ENCODE measurements at places on chromosomes 7 and 10. TPM values are rescaled to one million over a fixed set of nuclear protein-coding genes. Genes with fewer than 3 reads are reported as not detected.

The CNTNAP2 gene
- 0.10 TPM for total RNA-seq

The VPS37D gene
- 4.8 TPM for total RNA-seq

The SDHAF3 gene
- 19.5 TPM for total RNA-seq

The ASB10 gene
- total RNA-seq, result not detected

The NPFFR1 gene
- not detected for total RNA-seq

The HOGA1 gene
- total RNA-seq, result 2.6 TPM

The C10orf105 gene
- not detected for total RNA-seq

The TSPAN12 gene
- total RNA-seq, result 0.79 TPM

The AKR1C1 gene
- 601 TPM for total RNA-seq

The COL17A1 gene
- 2.4 TPM for total RNA-seq

The INHBA gene
- total RNA-seq, result 0.55 TPM

The SPOCK2 gene
- total RNA-seq, result 0.51 TPM

The ZPBP gene
- not detected for total RNA-seq

The SH2B2 gene
- 3.2 TPM for total RNA-seq

The EN2 gene
- 0.85 TPM for total RNA-seq

The PLAU gene
- 112 TPM for total RNA-seq

The HTR5A gene
- total RNA-seq, result not detected

The PRTFDC1 gene
- 17.7 TPM for total RNA-seq

The SLC26A5 gene
- not detected for total RNA-seq

The SPDYE3 gene
- not detected for total RNA-seq

The SPDYE11 gene
- total RNA-seq, result not detected

The LIPM gene
- total RNA-seq, result not detected

The SSBP1 gene
- 296 TPM for total RNA-seq

The ANKRD2 gene
- 7.3 TPM for total RNA-seq

The MLXIPL gene
- 1.2 TPM for total RNA-seq

The CRYGN gene
- not detected for total RNA-seq

The MRPS24 gene
- 265 TPM for total RNA-seq

The TMEM229A gene
- total RNA-seq, result not detected

The KCNIP2 gene
- 0.98 TPM for total RNA-seq

The GIMAP2 gene
- total RNA-seq, result 0.09 TPM

The SAMD9L gene
- total RNA-seq, result 0.49 TPM

The GIMAP1 gene
- total RNA-seq, result not detected

The FLNC gene
- total RNA-seq, result 5.3 TPM

The GPR146 gene
- 1.8 TPM for total RNA-seq

The CPA2 gene
- total RNA-seq, result 0.30 TPM

The ARHGAP22 gene
- total RNA-seq, result 4.0 TPM

The GNG11 gene
- total RNA-seq, result 32.1 TPM

The PCLO gene
- total RNA-seq, result 0.98 TPM

The UNCX gene
- not detected for total RNA-seq

The TLL2 gene
- total RNA-seq, result 0.12 TPM

The PTTG1IP2 gene
- not detected for total RNA-seq

The EBLN1 gene
- not detected for total RNA-seq

The CACNB2 gene
- total RNA-seq, result not detected

Data from A549 treated with Hydrocortisone at 1 μM for 4 hours (cell line).